CD8-positive, alpha-beta T cell (primary cell): ENCODE measurements at places on chromosomes 5 and 9.

DNA sequence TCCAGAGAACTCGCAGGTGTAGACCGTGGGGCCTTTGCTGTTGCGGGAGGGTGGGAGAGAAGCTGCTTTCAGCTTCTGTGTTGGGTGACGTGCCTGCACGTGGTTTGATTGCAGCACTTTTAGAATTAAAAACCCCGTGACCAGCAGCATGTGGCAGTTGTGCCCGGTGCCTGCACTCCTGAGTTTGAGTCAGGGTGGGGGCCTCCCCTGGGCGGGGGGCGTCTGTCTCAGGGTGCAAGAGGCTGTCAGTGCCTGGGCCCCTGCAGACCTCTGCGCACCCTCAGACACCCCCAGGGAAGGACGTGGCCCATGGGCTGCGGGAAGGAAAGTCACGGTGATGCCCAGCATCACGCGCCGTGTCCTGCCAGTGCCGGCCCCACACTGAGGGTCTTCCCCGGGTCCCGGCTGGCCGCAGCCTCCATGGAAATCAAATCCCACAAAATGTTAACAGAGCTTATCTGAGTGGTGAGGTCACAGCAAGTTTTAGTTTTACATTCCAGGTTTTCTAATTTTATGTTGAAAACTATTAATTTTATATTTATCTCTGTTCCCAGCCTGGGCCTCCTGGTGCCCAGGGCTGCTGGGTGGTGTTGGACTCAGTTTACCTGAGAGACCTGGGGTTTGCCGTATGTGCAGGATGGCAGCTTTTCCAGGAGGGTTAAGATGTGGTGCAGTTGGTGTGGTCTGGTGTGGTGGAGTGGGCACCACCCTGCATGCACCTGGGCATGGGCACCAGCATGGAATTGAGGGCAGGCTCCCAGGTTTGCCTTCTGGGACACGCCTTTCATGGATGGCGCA is 33.3 kb downstream of the AHRR start:
- DNase-seq = no peak

DNA sequence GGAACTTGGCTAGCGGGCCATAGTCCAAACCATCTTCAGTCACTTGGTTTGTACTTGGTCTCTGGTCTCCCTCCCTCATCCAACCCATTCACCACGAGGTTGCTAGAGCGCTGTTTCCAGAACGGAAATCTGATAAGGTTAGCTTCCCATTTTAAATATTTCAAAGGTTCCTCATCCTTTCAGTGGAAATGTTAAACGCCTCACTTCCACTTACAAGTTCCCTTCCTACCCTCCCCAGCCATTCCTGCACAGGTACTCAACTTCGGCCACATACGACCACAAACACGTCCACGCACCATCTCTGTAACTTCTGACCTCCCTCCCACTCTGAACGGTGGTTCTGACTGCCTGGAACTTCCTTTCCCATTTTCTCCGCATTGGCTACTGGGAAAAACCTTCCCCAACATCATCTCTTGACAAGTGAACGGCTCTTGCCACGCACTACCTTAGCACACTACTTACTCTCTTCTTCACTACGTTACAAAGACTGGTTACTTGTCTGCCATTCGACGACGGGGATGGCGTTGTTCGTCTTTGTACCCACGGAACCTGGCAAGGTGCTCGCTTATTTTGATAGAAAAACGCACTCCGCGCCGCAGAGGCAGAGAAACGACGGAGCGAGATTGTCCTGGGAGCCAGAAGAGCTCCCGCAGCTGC is 629 bp downstream of the CCNH start:
- peak; percentile 48 for DNase-seq

DNA sequence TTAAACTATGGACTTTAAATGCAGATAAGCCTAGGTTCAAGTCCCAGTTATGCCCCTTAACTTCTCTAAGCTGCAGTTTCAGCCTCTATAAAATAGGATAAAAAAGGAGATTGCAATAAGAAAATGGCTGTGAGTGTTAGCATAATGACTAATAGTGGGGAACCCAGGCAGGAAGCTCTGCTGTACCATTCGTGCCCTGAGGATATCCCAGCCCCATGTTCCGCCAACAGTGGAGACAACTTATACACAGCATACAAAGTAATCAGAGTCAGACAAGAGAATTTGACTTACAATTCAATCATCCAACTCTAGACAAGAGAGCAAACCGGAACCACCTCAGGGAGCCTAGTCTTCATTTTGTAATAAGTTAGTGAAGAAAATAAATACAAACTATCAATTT is 141.5 kb upstream of the FSTL4 start:
- DNase-seq = no peak

DNA sequence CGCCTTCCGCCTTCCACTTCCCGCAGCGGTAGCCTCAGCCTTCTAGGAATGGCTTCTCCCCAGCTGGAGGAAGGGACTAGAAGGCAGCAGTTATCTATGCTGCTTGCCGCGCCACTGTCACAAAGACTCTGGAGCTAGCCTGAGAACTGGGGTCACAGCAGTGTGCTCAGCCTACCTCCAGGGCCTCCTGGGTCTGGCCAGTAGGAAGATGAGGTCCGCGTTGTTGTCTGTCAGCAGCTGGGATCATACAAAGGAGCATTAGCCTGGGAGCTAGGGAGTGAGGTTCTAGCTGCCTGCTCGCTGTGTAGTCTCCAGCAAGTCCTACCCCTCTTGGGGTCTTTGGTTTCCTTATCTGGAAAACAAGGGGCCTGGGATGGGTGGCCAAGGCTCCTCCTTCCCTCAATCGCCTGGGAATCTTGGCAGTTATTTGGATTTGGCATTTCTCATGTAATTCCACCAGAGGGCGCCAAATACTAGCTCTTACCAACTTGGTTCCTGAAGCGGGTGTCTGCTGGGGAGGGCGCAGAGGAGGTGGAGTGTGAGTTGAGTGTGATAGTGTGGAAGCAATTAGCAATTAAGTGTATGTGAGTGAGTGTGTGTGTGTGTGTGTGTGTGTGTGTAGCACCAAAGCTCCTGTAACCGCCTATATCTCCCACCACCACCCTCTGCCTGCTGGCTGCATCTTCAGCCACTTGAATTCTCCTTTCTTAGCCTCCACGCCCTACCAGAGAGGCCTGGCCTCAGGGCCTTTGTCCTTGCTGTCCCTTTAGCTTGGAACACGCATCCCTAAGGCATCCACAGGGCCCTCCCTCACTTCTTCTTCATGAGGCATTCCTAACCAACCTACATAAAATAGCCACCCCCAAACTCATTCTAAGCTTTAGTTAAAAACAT is 97.1 kb downstream of the ENTREP1 start:
- DNase-seq = no peak

DNA sequence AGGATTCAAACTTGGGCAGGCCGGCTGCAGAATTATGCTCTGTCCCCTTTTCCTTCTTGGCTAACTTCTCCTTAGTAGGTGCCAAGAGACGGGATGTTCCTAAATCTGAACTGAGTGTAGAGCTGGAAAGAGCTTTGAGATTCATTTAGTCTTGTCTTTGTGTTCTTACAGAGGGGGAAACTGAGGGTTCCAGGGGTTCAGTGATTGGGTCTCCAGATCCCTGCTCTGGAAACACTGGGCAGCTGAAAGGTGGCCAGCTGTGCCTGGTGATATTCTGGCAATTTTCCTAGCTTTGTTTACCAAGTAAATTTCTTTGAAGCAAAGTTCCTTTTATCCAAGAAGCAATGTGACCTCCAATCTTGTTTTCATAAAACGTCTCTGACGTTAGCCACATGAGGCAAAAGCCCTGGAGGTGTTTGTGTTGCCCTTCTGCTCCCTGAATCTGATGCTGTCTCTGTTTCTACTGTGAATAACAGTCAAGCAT is 288.7 kb downstream of the ZSWIM6 start:
- no peak for DNase-seq

GRCh38 chr5:160268121-160268520 is 38.8 kb downstream of the FABP6 start:
- DNase-seq = no peak

DNA sequence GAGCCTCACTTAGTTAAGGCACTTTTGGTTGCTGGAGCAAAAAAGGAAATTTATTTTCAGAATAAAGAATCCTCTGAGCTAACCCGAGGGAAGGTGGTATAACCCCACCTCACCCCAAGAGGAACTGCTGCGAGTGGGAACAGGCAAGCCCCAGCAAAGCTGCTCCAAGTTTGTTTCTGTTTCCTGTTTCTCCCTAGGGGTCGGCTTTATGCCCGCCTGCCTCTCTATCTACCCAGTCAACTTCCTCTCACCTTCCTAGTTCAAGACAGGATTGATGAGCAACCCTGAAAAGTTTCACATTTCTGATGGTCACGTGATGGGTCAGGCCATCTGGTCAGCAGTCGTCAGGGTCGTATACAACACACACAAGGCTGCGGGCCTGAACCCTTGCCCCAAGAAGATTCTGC is 31.1 kb downstream of the TRIO start:
- no peak for DNase-seq
